ENCODE measurements at places on chromosomes 11 and 22. TPM values are rescaled to one million over a fixed set of nuclear protein-coding genes. Genes with fewer than 3 reads are reported as not detected.

- no peak for DNase-seq
These were observed 5.7 kb upstream of the SUN2 start for GRCh38 chr22:38761202-38762162.

- no peak for DNase-seq
These were observed 16.9 kb downstream of the SLC37A2 start for GRCh38 chr11:125079878-125080530.

DNA sequence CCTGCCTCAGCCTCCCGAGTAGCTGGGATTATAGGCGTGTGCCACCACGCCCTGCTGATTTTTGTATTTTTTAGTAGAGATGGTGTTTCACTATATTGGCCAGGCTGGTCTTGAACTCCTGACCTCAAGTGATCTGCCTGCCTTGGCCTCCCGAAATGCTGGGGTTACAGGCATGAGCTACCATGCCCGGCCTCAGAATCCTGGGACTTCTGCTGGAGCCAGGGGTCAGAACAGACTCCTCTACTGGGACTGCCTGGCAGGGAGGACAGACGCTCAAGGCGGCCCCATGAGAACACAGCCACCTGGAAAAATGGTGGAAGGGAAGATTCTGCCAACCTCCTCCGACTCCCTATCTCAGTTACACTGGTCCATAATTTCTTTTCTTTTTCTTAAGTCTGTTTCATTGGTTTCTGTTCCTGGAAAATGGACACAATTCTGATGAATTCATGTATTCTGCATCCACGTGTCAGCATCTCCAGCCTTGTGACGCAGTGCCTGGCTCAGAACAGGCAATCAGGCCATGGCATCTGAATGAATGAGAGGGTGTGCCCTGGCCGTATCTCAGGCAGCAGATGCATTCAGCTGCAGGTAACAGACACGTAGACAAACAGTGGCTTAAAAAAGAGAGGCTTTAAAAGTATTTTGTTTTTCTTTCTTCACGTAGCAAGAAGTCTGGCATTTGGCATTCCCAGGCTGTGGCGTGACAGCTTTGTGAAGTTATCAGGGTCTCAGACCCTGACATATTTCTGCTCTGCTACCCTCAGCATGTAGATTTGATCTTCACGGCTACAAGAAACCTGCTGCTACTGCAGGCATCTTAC, 4.8 kb downstream of the SMIM38 start:
- no peak for DNase-seq

GRCh38 chr11:67032830-67033551, 10.1 kb downstream of the SYT12 start:
- DNase-seq, result no peak

- DNase-seq, result no peak
These were observed 5.2 kb upstream of the CHORDC1 start for GRCh38 chr11:90228056-90228455.

GRCh38 chr11:75189911-75190310, 39.0 kb downstream of the SLCO2B1 start:
- no peak for DNase-seq

DNA sequence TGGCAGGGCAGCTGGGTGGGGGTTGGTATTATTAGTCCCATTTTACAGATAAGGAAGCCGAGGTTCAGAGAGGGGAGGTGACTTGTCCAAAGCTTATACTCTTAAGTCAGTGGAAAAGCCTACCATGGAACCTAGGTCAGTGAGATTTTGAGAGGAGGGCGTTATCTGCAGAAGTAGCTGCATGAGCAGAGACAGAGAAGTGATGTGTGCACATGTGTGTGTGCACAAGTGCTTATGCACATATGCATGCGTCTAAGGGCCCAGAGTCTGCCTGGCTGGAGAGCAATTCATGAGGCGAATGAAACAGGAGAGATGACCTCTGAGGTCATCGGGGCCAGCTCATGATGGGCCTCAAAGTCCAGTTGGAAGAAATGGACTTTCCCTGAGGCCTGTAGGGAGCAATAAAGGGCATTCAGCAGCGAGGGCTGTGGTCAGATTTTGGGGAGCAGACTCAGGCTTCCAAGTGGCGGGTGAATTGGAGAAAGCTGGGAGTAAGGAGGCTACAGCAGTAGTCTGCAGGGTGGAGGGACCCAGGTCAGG, 8.2 kb downstream of the PLEKHB1 start:
- no peak for DNase-seq

GRCh38 chr11:66713746-66714480, 15.1 kb downstream of the SPTBN2 start:
- DNase-seq, result no peak

- DNase-seq, result no peak
These were observed 507.8 kb upstream of the CNTN5 start for GRCh38 chr11:98512938-98513337.

GRCh38 chr22:22086501-22087158, 104.0 kb upstream of the TOP3B start:
- no peak for DNase-seq

- no peak for DNase-seq
These were observed 24.0 kb upstream of the ACER3 start for GRCh38 chr11:76836613-76837291.

GRCh38 chr11:36729825-36730224, 131.8 kb upstream of the RAG2 start:
- DNase-seq, result no peak

GRCh38 chr11:66689661-66690590, 12.2 kb upstream of the RBM4B start:
- DNase-seq, result no peak

GRCh38 chr11:130937051-130937450, 20.8 kb upstream of the SNX19 start:
- DNase-seq, result no peak

- DNase-seq, result no peak
These were observed 5.9 kb upstream of the ARL2 start for GRCh38 chr11:65008016-65008415.

DNA sequence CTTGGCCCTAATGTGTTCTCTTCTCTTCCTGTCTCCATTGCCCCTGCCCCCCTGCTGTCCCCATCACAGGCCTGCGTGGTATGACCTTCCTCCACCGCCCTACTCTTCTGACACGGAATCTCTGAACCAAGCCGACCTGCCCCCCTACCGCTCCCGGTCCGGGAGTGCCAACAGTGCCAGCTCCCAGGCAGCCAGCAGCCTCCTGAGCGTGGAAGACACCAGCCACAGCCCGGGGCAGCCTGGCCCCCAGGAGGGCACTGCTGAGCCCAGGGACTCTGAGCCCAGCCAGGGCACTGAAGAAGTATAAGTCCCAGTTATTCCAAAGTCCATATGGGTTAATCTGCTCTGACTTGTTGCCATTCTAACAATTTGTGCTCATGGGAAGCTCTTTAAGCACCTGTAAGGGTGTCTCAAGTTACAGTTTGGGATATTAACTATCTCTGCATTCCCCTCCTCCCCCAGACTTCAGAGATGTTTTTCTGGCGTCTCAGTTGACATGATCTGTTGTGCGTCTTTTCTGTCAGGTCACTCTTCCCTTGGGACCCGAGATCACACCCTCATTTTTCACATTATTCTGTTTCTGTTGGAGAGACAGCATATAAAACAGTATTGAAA, 60.0 kb downstream of the COMMD9 start:
- no peak for DNase-seq

DNA sequence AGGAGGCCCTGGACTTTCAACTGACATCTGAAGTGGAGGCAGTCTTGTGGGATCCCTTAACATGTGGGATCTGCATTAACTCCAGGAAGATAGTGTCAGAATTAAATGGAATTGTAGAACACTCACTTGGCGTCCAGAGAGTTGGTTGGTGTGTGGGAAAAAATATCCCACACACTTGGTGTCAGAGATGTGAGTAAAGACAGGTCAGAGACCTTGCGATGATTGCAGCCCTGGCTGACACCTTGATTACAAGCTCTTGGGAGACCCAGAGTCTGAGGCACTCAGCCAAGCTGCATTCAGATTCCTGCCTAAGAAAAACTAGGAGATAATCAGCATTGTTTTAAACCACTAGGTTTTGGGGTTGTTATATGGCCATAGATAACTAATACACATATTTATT, 7.2 kb upstream of the TPCN2 start:
- DNase-seq, result no peak

DNA sequence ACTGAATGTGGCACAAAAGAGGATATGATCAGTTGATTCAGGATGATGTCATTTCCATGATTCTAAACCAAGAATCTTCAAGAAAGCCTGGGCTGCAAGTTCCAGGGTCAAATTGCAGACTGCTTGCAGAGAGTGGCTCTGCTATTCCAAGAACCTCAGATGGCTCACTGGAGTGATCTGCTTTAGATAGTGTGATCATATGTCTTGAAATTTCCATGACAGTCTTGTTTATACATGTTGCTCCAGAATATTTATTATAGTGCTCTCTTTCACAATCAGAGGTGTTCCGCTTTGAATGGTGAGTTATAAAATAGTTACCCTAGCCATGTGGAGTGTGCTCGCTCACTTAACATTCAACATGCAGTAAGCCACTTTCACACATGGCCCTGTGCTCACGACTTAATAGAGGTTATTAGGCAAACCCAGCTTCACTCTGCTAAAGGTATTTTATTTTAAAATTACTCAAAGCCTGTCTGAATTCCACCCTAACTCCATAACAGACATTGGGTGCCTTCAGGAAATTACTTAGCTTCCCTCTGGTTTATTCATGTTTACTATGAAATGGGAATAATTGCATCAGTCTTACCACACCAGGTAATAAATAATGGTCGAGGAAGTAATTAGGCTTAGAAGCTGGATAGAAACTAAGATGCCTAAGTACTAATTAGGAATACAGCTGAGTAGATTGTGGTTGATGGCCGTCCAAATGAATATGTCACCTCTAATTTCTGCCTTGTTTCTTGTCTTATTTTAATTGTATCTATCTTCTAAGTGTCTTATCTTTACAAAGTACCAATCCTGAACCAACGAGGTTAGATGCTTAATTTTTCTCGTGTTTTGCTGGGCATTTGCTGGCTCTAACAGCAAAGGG, 187.9 kb downstream of the ETS1 start:
- peak; percentile 31 for DNase-seq

DNA sequence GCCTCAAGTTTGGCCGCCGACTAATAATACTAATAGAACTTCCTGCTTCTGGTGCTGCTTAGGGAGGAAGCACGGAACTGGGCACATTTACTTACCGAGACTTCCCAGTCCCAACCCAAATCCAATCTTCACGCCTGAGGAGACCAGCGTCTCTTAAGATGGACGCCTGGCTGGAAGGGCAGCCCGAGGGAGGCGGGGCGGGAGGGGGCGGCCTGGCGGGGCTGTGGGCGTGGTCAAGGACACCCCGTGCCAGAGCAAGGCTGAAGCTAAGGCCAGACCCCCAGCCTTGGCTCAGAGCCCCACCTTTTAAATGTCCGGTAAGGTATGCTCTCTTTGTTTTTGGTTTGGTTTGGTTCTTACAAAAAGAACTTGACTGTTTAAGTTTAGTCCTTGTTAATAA, at the start of gene GDPD4:
Gene GDPD4 (minus strand): TSS at position 177 of the 400 bp plus-strand sequence. CDS start 16,549 bp downstream, outside the sequence.
- no peak for DNase-seq

- DNase-seq, result no peak
These were observed 41.6 kb downstream of the F2 start for GRCh38 chr11:46760429-46761128.

- no peak for DNase-seq
These were observed 3.3 kb downstream of the MAP4K2 start for GRCh38 chr11:64799623-64800302.

GRCh38 chr11:665062-665703, 28.1 kb downstream of the DRD4 start:
- no peak for DNase-seq

DNA sequence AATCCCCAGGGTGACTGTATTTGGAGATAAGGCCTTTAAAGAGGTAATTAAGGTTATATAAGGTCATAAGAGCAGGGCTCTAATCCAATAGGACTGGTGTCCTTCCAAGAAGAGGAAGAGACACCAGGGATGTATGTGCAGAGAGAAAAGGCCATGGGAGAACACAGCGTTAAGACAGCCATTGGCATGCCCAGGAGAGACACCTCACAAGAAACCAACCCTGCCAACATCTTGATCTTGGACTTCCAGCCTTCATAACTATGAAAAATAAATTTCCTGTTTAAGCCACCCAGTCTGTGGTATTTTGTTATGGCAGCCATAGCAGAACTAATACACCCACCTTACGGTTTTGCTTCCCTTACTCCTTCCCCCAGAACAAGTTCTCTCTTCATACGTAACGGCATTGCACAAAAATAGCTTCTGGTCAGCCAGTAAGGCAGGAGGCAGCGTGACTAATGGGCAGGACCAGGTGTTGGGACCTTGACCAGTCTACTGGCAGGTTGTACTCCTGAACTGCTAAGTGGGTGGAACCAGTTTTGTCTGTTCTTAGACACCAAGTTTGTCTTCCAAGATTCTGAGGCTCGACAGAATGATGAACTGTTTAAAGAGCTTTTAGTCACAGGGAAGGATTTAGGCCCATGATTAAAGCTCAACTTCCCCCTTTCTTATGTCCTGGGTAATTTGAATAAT, 31.9 kb upstream of the UPB1 start:
- no peak for DNase-seq

DNA sequence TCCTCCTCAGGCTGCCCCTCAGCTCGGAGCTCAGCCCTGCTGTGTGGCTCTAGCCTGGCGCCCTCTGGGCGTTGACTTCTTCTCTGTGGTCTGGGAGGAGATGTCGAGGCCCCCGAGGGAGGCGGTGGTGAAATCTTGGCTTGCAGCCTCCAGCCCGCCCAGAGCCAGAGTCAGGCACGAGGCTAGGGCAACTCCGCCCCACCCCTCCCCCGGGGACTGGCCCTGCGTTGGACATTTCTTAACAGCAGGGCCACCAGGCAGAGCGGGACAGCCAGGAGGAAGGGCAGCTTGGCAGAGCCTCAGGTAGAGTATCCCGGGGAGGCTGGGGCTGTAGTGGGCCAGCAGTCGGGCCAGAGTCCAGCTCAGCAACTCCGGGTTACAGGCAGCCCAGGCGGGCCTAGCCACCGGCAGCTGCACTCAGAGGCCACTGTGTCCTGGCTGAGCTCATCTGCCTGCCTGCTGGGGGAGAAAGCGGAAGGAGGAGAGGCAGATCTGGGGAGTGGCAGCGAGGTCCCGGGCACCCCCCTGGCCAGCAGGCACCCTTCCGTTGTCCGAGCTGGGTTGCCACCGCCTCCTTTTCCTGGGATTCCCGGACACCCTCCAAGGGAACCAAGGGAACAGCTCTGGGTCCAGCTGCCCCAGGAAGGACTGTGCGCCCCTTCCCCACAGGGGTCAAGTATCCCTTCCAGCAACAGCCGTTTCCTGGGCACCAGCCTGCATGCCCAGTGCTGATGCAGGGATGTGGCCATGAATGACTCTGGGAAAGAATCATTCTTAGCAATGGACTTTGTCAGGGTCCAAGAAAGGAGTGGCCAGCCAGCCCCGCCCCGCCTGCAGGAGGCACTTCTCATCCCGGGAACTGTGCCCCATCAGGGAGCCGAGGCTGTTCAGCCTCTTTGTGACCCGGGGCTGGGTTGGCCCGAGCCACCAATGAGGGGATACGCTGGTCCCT, at the start of gene ALDH3B1:
Gene ALDH3B1 (plus strand): TSS at position 238 of the 952 bp plus-strand sequence. CDS start 4,971 bp downstream, outside the sequence.
- no peak for DNase-seq

The BTG4 gene
- not detected for total RNA-seq

The ASCL2 gene
- total RNA-seq, result 2.0 TPM

The FAM83F gene
- 0.41 TPM for total RNA-seq

The GGT1 gene
- total RNA-seq, result 41.5 TPM

The KCNQ1 gene
- total RNA-seq, result 10.8 TPM

The DCDC1 gene
- total RNA-seq, result 0.21 TPM

The NEFH gene
- total RNA-seq, result 4.4 TPM

The MRGPRE gene
- not detected for total RNA-seq

The FAM227A gene
- total RNA-seq, result 0.36 TPM

The RIMBP3C gene
- 0.46 TPM for total RNA-seq

The SCUBE1 gene
- total RNA-seq, result not detected

The TIRAP gene
- total RNA-seq, result 8.8 TPM

The RTN4R gene
- 2.6 TPM for total RNA-seq

The CALCA gene
- not detected for total RNA-seq

The KRTAP5-9 gene
- not detected for total RNA-seq

The NEU3 gene
- 14.3 TPM for total RNA-seq

The CALCB gene
- 2.5 TPM for total RNA-seq
